ENCODE measurements at places on chromosomes 16 and 17. TPM values are rescaled to one million over a fixed set of nuclear protein-coding genes. Genes with fewer than 3 reads are reported as not detected.

- H3K36me3 ChIP-seq, result peaks cover 6% of the 10 kb centered on the region
- peak overlapping the region; percentile 64 for H3K4me3 ChIP-seq
- H3K27ac ChIP-seq, result no peak overlapping the region
- no peak for DNase-seq
- no peaks in the 10 kb centered on the region for H3K4me1 ChIP-seq
- peaks cover 9% of the 10 kb centered on the region for H3K27me3 ChIP-seq
Measured at GRCh38 chr16:2337431-2338296, 2.9 kb downstream of the ABCA3 start.

ZNF750 gene
- not detected for total RNA-seq

DNA sequence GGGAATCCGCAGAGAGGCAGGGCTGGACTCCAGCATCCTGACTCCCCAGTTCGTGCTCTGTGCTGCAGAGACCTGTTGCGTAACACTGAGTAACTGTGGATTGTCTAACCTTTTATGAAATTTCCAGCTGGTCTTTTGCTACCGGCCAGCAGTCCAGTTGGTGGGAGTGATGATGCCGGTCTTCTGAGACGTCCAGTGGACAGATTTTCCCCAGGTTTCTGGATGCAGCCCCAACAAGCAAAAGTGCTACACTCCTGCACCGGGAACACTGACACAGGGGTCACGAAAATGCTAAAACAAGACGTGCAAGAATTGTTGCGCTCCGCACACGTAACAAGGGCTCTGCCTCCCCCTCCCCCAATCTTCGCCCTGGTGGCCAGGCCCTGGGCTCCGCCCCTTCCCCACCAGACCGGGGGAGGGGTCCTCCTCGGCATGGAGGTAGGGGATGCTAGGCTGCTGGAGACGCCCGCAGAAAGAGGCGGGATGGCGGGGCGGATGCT is 701 bp upstream of the MRC2 start:
- H3K27me3 ChIP-seq, result no peaks in the 10 kb centered on the region
- H3K27ac ChIP-seq, result no peak overlapping the region
- no peaks in the 10 kb centered on the region for H3K36me3 ChIP-seq
- peaks cover 9% of the 10 kb centered on the region for H3K4me1 ChIP-seq
- H3K4me3 ChIP-seq, result peak overlapping the region; percentile 92

DNA sequence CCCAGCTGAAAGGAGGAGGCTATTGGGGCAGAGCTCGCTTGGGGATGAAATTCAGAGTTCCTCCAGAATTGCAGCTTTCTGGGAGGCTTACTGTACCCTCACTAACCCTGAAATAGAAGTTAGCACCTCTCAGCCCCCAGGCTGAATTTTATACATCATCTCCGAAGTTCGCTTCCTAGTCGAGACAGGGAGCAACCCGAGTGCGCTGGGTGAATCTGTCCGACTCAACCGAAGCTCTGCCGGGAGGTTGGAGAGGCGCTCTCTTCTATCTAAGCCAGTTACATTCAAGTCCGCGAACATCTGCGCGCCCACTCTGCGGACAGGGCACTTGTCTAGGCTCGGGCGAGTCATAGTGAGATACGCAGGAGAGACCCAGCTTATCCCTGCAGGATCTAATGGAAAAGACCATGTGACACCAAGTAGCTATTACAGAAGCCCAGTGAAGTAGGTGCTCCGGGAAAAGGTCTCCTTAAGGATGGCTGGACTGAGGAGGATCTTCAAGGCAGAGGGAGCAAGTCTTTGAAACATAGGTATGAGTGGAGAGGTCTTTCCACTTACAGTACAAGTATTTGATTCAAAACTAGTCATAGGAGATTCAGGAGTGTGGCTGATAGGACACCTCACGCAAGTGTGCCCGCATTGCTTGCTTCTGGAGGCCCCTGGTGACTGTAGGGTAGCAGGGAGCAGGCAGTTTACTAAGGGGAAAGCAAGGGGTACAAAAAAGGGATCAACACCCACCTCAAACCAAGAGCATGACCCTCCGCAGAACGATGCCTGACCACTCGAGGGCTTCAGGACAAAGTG is 646 bp upstream of the HES7 start:
- DNase-seq, result no peak
- no peak overlapping the region for H3K27ac ChIP-seq
- peak overlapping the region; percentile 93 for H3K4me3 ChIP-seq

DNA sequence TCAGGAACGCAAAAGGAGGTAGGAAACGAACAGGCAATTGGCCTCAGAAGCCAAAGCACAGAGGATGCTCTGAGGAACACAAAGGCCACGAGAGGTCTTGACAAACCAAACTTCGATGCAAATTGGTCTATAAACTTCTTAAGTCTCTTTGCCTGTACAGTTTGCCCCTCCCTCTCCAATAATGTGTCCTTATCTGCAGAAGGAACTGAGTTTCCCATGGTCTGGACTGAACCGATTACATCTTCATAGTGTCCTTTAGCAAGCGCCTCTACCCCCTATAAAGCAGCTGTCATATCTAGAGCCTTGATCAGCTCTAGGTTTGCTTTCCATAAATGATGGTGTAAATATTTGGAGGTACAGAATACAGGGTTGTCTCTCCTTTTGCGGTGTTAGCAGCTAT is 3.1 kb upstream of the CDRT4 start:
- H3K4me3 ChIP-seq, result no peak overlapping the region
- no peak for DNase-seq
- H3K27me3 ChIP-seq, result no peaks in the 10 kb centered on the region
- H3K27ac ChIP-seq, result no peak overlapping the region
- H3K4me1 ChIP-seq, result no peaks in the 10 kb centered on the region

GRCh38 chr17:27475981-27476895 is 20.0 kb downstream of the KSR1 start:
- peaks cover 28% of the 10 kb centered on the region for H3K4me1 ChIP-seq
- H3K27me3 ChIP-seq, result no peaks in the 10 kb centered on the region
- H3K4me3 ChIP-seq, result no peak overlapping the region
- no peaks in the 10 kb centered on the region for H3K36me3 ChIP-seq
- no peak overlapping the region for H3K27ac ChIP-seq

DNA sequence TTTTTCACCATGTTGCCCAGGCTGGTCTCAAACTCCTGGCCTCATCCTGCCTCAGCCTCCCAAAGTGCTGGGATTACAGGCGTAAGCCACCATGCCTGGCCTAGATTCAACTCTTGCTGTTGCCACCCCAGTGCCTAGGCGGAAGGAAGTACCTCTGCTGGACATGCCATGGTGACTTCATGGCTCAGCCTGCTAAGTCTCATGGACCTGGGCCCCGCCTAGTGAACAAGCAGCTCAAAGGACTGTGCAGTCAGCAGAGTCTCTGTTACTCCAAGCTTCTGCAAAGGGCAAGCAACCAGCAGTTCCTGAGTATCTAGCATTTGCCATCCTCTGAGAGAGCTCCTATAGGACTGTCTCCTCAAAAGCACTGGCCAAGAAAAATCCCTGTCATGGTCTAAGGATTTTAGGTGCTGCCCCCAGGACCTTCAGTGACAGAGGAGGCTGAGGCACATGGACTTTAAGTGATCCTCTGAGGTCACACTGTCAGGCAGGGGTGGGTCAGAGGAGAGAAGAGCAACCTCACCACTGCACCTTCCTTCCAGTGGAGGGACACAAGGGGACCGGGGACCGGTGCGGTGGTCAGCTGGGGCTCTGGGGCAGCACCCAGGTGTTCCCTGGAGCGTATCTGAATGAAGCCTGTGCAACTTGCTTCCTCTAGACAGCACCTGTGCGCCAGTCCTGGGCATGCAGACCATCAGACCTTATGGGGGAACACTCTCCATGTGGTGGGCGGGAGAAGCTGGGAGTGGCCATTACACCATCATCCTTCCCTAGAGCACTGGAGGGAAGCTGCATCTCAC is 71.3 kb downstream of the IL21R start:
- no peak for DNase-seq
- H3K36me3 ChIP-seq, result peaks cover 96% of the 10 kb centered on the region
- no peaks in the 10 kb centered on the region for H3K27me3 ChIP-seq
- H3K4me1 ChIP-seq, result no peaks in the 10 kb centered on the region
- H3K4me3 ChIP-seq, result no peak overlapping the region

GRCh38 chr16:65833171-65833871 is 533.2 kb upstream of the CDH5 start:
- H3K27ac ChIP-seq, result no peak overlapping the region
- no peak for DNase-seq
- H3K36me3 ChIP-seq, result no peaks in the 10 kb centered on the region
- H3K27me3 ChIP-seq, result no peaks in the 10 kb centered on the region

- no peak overlapping the region for H3K27ac ChIP-seq
- H3K4me3 ChIP-seq, result peak overlapping the region; percentile 71
- H3K4me1 ChIP-seq, result peaks cover 7% of the 10 kb centered on the region
- no peaks in the 10 kb centered on the region for H3K36me3 ChIP-seq
Measured at GRCh38 chr17:2402544-2402943, 1.7 kb upstream of the MNT start.

- no peaks in the 10 kb centered on the region for H3K4me1 ChIP-seq
- peak; percentile 97 for DNase-seq
- H3K27ac ChIP-seq, result peak overlapping the region; percentile 53
- H3K4me3 ChIP-seq, result peak overlapping the region; percentile 100
Measured at GRCh38 chr17:8220783-8221662, 10.6 kb upstream of the AURKB start.

GRCh38 chr17:79504181-79504605 is 106.7 kb downstream of the RBFOX3 start:
- no peaks in the 10 kb centered on the region for H3K27me3 ChIP-seq
- no peak for DNase-seq
- H3K4me1 ChIP-seq, result no peaks in the 10 kb centered on the region
- no peak overlapping the region for H3K4me3 ChIP-seq

- no peaks in the 10 kb centered on the region for H3K27me3 ChIP-seq
- no peaks in the 10 kb centered on the region for H3K36me3 ChIP-seq
- peak; percentile 55 for DNase-seq
- H3K4me3 ChIP-seq, result no peak overlapping the region
- no peak overlapping the region for H3K27ac ChIP-seq
Measured at GRCh38 chr16:81647527-81647926, 131.6 kb upstream of the PLCG2 start.

IRX3 gene
- 2.4 TPM for total RNA-seq

KRT33A gene
- not detected for total RNA-seq

GDPD3 gene
- 3.8 TPM for total RNA-seq

ABCA6 gene
- total RNA-seq, result not detected

YPEL2 gene
- total RNA-seq, result 0.98 TPM

DNA sequence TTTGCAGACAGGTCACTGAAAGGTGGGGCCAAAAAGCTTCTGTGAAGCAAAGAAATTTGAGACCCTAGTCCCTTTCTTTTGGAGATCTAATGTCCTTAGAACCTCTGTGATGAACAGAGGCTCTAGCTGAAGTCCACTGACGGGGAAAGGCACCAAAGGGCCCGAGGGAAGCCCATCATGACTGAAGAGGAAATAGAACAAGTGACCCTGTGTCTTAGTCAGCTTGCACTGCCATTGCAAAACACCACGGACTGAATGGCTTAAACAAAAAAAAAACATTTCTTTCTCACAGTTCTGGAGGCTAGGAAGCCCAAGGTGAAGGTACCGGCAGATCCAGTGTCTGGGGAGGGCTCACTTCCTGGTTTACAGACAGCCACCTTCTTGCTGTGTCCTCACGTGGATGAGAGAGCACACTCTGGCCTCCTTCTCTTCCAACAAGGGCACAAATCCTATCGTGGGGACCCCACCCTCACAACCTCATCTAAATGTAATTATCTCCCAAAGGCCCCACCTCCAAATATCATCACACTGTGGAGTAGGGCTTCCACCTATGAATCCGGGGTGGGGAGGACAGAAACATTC is 24.3 kb upstream of the ASGR2 start:
- peaks cover 2% of the 10 kb centered on the region for H3K4me1 ChIP-seq
- DNase-seq, result no peak
- no peak overlapping the region for H3K27ac ChIP-seq
- no peak overlapping the region for H3K4me3 ChIP-seq
- no peaks in the 10 kb centered on the region for H3K36me3 ChIP-seq
- H3K27me3 ChIP-seq, result no peaks in the 10 kb centered on the region

DNA sequence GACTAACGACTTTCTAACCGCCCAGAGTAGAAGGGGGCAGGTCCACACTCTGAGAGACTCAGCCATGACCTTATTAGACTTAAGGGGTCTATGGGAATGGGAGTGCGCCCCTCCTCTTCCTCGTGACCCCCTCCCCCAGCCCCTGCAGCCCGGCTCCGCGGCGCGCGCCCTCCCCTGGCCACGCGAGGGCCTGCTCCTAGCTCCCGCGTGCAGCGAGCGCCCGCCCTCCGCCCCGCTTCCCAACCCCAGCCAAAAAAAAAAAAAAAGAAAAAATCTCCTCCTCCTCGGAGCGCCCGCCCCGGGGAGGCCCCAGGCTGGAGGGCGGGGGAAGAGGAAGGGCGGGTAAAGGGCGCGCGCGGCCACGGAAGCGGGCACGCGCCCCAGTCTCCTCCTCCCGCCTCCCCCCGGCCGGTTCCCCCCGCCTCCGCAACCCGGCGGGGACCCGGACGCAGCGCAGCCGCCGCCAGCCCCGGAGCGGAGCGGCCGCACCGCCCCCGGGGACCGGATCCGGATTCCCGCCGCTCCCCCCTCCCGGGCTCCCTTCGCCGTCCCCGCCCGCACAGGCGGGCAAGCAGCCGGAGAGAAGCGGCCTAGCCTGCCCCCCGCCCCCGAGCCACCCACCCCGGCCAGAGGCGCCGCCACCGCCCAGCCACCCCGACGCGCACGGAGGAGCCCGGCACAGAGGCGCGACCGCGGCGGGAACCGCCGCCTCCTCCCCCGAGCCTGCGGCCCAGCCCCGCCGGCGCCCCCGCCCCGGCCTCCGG is 949 bp downstream of the UBTF start:
- DNase-seq, result peak; percentile 85
- H3K27ac ChIP-seq, result no peak overlapping the region
- H3K36me3 ChIP-seq, result peaks cover 45% of the 10 kb centered on the region
- 0 out of 2 replicates have a peak, but pooled peaks cover 4% of the 10 kb centered on the region for H3K4me1 ChIP-seq
- no peaks in the 10 kb centered on the region for H3K27me3 ChIP-seq

DNA sequence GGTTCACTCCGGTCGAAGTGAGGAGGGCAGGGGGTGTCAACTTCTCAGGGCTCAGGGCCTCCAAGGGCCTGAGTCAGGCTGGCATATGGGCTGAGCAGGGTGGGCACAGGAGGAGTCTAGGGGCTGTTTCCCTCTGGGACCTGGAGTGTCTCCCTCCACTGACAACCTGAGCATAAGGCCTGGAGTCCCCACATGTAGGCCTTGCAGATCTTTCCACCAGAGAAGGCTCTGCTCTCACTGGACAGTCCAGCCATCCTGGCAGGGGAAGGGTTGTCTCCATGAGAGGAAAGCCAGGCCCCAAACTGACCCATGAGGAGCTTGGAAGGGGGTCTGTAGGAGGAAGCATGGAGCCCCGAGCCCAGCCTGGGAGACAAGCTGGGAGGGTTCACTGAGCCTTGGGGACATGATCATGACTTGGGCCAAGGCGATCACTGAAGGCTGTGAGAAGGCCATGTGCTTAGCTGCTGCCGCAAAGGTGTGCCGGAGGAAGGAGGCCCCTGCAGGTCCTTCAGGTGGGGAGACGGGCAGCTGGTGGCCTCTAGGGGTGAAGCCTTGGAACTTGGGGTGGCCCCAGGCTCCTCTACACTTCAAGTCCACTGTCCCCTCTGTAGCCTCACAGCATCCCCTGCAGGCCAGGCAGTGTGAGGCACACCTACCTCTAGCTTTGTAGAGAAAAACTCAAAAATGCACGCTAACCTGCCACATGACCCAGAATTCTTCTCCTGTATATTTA is 9.9 kb downstream of the CMTM2 start:
- H3K27me3 ChIP-seq, result no peaks in the 10 kb centered on the region
- no peaks in the 10 kb centered on the region for H3K4me1 ChIP-seq
- DNase-seq, result peak; percentile 73
- H3K27ac ChIP-seq, result no peak overlapping the region
- no peaks in the 10 kb centered on the region for H3K36me3 ChIP-seq

LGALS3BP gene
- 69.8 TPM for total RNA-seq

GRCh38 chr17:45992175-45992574 is 6.9 kb upstream of the STH start:
- no peaks in the 10 kb centered on the region for H3K36me3 ChIP-seq
- H3K27ac ChIP-seq, result no peak overlapping the region
- no peaks in the 10 kb centered on the region for H3K4me1 ChIP-seq
- no peak for DNase-seq

Measured in H9 (cell line).